ENCODE measurements at places on chromosomes 16 and 17.

DNA sequence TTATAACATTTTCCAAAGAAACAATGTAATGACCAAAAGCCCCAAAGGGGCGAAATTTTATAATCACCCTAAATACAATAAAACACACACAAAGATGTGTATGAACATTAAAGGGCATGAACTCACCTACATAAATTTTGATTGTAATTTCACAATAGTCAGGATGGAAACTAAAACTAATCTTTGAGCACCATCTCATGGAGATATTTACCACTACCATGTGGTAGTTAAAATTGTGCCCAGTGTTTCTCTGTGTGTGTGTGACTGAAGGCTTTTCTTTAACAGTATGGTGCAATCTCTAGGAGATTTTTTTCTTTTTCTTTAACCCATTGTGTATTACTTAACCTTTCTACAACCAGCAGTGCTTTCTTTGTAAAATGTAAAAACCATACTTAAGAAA lies 19.7 kb upstream of the MEIOC start:
- DNase-seq, result no peak

DNA sequence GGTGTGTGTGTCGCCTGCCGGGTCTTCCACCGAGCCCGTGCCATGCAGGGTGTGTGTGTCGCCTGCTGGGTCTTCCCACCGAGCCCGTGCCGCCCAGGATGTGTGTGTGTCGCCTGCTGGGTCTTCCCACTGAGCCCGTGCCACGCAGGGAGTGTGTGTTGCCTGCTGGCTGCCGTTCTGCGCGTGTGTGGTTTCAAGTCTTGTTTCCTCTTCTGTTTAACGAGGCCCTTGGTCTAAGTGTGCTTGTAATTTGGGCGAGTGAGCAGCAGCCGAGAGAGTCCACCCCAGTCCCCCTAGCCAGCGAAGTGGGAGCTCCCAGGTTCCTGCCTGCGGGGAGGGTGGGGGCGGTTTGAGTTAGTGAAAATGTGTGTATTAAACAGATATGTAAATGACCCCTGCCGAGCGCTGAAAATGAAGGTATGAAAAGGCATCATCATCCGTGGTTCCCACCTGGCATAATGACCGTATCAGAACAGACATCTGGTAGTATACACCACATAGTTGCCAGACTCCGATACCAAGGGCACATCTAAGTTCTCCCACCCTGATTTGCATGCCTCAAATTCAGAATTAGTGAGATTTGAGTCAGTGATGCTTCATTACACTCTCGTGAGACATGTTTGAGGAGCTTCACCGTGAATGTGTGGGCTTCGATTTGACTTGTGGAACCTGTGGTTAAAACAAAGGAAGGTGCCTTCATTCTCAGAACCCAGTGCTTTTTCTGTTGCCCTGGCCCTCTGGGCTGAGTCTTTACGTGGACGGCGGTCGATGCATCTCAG lies 114.5 kb upstream of the CHMP6 start:
- DNase-seq, result peak; percentile 16

- no peak for DNase-seq
Observed at GRCh38 chr16:3773663-3774062, 56.3 kb upstream of the TRAP1 start.

- DNase-seq, result peak; percentile 45
Observed at GRCh38 chr17:57699751-57700219, 45.3 kb downstream of the CCDC182 start.

DNA sequence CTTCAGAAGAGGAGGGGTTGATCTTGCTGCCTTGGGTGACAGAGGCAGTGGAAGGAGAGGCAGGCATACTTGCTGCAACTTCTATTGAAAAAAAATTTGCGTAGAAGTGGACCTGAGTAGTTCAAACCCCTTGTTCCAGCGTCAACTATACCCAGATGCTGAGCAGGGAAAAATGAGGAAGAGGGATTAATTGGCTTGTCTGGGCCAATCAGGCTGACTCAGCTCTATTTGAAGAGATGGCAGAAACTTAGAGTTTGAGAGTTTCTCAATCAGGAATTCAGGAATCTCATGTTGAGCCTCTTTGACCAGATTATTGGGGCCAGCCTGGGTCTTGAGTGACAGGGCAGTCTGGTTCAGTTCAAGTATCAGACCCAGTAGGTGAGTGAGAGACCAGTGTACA lies 17.6 kb downstream of the CASC3 start:
- no peak for DNase-seq

DNA sequence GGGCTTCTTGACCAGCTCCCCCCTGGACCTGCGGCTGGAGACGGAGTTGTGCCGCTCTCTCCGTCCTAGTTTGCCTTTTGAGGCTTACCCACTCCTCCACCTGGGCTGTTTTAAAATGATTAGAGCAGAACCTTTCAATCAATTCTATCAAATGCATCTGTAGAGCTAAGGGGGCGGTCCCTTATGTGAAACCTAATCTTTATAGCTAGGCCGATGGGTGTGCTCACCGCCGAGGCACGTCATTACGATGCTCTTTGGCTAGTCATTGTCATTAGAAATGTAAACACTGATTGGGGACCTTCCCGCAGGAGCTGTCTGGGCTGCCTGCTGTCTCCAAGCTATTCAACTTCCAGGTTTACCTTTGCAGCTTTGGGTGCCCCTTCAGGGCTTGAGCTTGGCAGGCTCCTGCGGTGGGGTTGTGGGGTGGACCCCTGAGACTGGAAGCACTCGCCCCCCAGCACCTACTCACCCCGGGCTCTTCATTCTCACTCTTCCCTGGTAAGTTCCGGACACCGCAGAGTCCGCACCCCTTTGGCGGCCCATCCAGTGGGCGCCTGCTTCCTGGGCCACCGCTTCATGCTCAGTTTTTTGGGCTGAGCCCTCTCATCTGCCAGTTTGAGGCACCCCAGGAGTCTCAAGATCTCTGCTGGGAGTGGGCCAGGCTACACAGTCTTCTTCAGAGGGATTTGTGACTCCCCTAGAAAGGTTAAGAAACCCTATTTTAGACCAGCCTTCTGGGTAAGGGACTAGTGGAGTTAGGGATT lies 20.9 kb upstream of the IL17C start:
- no peak for DNase-seq

Data from femur (tissue), 1 donor.